ENCODE measurements at places on chromosomes 13 and 19.
A peak's percentile ranks its signal among the peaks of the same experiment; 100 is the strongest.

DNA sequence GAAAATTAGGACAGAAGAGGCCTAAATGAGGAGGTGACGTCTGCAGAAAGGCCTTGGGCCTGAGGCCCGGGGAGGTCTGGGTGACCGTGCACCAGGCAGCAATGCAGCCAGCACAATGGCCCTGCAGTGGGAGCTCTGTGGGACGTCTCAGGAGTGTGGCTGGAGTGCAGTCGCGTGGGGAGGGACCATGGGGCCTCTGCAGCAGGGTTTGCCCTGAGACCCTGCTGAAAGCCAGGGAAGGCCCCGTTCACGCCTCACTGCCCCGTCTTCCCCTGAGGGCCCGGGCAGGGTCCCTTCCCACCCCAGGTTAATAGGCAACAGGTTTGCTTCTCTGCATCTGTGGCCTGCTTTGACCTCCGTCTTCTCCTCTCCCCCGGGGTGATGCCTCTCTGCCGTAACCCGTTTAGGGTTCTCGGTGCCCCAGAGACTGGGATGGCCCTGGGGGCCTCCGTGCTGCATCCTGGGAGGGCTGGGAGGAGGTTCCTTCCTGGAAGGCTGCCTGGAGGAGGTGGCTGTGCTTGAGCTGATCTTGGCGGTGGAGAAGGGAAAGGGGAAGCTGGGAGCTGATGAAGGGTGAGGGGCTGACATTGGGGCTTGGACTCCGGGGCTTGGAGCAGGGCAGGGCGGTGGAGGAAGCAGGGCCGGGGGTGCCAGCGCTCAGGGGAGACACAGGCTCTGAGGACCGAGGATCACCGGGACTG is 9.7 kb downstream of the PALM start:
- DNase-seq, result no peak

- no peak for DNase-seq
Measured at GRCh38 chr19:52923778-52924593, 758 bp upstream of the ZNF888 start.

DNA sequence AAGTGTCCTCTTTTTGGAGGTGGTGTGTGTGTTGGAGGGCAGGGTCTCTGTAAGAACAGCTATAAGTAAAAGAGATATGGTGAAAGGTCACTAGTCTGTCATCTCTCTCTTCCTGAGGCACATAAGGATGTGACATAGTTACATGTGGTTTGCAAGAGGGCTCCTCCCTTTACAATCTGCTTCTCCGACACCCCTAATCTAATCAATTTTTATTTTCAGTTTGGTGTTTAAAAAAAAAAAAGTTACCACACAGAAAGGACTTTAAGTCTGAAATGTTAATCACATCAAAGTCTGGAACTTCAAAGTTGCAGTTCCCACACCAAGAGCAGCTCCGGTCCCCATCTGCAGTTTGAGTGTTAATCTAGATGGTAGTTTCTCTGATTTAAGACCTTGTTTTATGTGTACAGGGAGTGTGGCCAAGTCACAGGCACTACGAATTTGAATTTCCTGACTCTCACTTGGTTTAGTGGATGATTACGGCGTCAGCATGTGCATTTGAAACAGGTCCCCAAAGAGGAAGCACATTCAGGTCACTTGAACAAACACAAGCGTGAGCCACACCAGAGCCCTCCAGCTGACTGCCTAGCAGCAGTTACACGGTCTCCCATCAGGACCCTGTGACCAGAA is 53.1 kb downstream of the FOXO1 start:
- DNase-seq, result peak; percentile 81

DNA sequence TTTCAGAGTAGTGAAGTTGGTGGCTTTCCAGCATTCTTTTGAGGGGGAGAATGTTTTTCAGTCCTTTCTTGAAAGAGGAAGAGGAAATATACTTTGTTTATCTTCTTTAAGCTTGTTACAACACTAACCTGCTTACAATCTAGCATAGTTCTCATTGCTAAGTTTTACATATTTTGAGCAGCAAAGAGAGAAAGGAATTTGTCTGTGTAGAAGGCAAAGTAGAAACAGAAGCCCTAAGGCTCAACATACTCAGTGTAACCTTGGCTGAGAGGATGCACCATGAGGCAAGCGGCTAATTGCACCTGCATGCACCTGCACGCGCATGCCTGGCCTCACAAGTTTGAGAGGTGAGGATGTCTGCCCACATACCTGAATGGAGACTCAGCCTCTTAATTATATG is 2.2 kb downstream of the FRY start:
- no peak for DNase-seq

GRCh38 chr19:32407004-32407992 is 1.7 kb downstream of the DPY19L3 start:
- DNase-seq, result no peak

GRCh38 chr13:43815204-43815603 is 28.4 kb upstream of the ENOX1 start:
- DNase-seq, result no peak

- no peak for DNase-seq
Measured at GRCh38 chr19:30163663-30164062, 208.5 kb upstream of the ZNF536 start.

GRCh38 chr19:13804830-13805683 is 9.8 kb downstream of the ZSWIM4 start:
- no peak for DNase-seq

DNA sequence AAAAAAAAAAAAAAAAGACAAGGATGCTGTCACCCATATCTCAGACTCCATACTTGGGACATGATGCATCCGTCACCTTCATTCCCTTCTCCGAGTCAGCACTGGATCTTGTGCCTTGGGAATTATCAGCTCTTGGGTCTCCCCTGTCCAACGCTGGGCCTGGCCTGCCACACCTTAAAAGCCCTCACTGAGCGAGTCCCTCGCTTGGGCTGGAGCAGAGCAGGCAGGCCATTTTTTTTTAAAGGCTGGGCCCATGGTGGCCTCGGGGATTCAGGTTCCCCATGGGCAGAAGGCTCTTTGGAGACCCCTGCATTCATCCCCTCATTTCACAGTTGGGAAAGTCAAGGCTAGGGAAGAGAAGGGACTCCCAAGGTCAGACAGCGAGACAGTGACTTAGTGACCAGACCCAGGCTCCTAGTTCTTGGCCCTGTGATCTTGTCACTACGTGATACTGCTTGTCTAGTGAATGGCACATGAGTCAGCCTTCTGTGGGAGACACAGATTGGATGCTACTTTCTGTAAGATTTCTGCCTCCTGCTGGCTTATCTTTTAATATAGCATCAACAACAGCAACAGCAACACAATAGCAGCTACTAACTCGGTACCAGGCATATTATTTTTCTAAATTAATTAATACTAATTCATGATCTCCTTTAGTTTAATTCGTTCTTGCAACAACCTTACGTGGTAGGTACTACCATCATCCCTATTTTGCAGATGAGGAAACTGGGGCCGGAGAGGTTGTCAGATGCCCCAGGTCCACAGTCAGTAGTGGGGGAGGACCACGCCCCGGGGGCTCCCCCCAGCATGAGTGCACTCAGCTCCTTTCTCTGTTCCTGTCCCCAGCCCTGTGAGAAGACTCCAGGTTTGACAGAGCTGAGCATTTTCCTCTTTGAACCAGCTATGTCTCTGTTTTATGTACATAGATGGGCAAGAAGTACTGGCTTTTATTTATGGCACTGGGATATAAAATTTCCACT is 27.4 kb upstream of the ZNF536 start:
- DNase-seq, result no peak

GRCh38 chr19:17022738-17023137 is 3.9 kb downstream of the CPAMD8 start:
- no peak for DNase-seq

GRCh38 chr13:27770809-27771208 is 21.5 kb upstream of the GSX1 start:
- peak; percentile 9 for DNase-seq

- peak; percentile 83 for DNase-seq
Measured at GRCh38 chr19:42279902-42280814, 11.1 kb downstream of the CIC start.

GRCh38 chr19:9782338-9782737 is 13.8 kb upstream of the ZNF846 start:
- DNase-seq, result no peak

DNA sequence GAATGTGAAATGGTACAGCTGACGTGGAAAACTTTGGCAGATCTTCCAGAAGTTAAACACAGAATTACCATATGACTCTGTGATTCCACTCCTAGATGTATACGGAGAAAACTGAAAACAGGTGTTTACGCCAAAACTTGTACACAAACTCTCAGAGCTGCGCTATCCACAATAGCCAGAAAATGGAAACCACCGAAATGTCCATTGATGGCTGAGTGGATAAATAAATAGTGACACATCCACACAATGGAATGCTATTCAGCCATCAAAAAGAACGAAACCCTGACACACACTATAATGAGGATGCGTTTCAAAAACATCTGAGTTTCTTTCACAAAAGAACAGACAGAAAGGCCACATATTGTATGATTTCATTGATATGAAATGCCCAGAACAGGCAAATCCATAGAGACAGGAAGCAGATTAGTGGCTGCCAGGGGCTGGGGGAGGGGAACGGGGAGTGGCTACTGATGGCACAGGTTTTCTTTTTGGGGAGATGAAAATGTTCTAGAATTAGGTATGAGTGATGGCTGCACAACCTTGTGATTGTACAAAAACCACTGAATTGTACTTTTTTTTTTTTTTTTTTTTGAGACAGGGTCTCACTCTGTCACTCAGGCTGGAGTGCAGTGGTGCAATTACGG is 33.0 kb downstream of the IL12RB1 start:
- no peak for DNase-seq

- DNase-seq, result no peak
Measured at GRCh38 chr19:30228835-30229524, 143.2 kb upstream of the ZNF536 start.

DNA sequence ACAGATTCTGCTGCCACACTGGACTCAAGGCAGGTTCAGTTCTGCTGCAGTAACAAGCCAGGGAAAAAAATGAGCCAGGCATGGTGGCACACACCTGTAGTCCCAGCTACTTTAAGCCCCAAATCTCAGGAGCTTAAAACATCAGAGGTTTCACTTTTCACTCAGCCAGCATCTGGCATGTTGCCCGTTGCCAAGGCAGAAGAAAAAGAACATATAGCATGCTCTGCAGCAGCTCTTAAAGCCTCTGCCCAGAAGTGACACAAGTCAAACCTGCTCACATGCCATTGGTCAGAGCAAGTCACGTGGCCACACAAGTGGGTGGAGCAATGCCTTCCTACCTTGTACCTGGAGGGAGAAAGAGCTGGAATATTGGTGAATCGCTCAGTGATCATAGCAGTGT is 14.7 kb upstream of the ADGRE5 start:
- peak; percentile 89 for DNase-seq

- no peak for DNase-seq
Measured at GRCh38 chr13:44971656-44972595, 17.3 kb downstream of the NUFIP1 start.

- DNase-seq, result no peak
Measured at GRCh38 chr13:73001971-73002370, 56.8 kb upstream of the KLF5 start.

DNA sequence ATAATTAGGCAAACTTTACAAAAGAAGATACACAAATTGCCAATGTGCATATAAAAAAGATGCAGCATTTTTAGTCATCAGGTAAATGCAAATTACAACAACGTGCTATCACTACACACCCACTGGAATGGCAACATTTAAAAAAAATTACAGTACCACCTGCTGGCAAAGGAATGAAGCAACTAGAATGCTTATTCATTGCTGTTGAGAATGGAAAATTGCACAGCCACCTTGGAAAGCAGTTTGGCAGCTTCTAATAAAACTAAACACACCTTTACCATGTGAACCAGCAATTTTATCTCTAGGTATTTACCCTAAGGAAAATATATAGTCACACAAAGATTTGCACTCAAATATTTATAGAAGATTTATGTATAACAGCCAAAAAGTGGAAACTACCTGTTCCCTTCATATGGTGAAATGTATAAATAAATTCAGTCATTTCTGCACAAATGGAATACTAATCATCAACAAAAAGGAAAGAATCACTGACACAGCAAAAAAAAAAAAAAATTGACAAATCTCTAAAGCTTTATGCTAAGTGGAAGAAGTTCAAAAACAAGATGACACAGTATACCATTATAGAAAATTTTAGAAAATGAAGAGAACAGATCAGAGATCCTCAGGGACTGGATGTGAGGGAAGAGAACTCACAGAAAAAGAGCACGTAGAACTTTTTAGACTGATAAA is 30.3 kb downstream of the OXGR1 start:
- DNase-seq, result no peak

DNA sequence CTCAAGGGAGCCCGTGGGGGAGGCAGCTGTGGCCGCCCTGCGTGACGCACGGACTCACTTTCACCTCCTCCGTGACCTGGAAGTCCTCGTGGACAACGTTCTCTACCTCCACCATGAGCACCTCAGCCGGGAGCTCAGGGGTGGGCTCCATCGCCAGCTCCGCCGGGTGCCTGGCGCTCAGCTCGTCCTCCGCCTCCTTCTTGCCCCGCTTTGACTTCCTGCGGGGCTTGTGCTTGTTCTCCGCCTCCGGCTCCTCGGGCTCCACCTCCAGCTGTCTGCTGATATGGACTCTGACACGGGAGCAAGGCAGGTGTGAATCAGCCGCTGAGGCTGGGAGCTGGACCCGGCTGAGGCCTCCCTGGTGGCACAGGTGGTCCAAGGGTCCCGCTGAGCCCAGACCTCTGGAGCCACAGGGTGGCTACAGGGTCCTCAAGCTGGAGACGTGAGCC is 8.2 kb downstream of the LONP1 start:
- no peak for DNase-seq

- no peak for DNase-seq
Measured at GRCh38 chr13:41639955-41640780, 182.8 kb downstream of the RGCC start.

GRCh38 chr13:25988661-25989060 is 63.2 kb downstream of the SHISA2 start:
- DNase-seq, result no peak

- DNase-seq, result no peak
Measured at GRCh38 chr13:34358811-34359513, 541.0 kb downstream of the RFC3 start.

Data from immature natural killer cell (primary cell).